ENCODE measurements at places on chromosomes 2 and 18.

GRCh38 chr2:37215250-37215649, 16.1 kb downstream of the CEBPZ start:
- DNase-seq: no peak

GRCh38 chr18:41121116-41121826, 833.8 kb upstream of the PIK3C3 start:
- DNase-seq: no peak

GRCh38 chr2:208186893-208187292, 2.9 kb downstream of the C2orf80 start:
- no peak for DNase-seq

DNA sequence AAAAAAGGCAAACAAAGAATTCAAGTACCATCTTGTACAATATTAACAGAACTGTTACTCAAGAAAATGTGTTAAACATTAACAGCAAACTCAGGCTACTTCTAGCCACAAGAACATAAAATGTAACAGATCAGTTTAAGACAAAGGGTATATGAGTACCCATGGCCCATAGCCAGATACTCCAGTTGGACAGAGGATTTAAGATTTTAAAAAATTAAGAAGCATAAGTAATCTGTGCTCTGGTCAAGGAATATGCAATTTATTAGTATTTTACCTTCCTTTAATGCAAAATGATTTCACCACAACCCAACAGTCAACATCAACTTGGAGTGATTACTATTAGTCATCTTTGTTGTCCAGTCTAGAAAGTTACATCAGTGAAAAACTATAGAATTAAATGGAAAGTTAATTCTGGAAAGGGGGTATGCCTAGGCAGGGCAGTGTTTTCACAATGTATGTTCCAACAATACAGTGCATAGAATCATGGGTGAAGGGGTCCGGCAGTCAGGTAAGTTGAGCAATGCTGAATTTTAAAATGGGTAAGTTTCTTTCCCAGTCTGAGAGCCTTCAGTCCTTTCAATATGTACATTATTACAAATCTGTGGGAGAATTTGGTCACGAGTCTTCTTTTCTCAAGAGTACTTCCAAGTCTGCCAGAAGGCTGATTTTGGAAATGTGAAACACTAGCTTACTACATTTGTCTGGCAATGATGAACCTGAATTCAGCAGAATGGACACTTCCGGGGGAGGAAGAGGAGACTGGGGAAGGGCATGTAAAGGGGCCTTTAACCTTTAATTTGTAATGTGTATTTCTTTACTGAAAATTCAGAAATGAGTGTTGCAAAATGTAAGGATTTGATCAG, 34.5 kb downstream of the SFT2D3 start:
- DNase-seq: no peak

- DNase-seq: no peak
These were observed 4.6 kb downstream of the TBC1D8 start for GRCh38 chr2:101146535-101146934.

GRCh38 chr2:151042964-151043363, 218.7 kb downstream of the RBM43 start:
- no peak for DNase-seq

GRCh38 chr18:62596145-62597005, 73.5 kb downstream of the ZCCHC2 start:
- DNase-seq: no peak

DNA sequence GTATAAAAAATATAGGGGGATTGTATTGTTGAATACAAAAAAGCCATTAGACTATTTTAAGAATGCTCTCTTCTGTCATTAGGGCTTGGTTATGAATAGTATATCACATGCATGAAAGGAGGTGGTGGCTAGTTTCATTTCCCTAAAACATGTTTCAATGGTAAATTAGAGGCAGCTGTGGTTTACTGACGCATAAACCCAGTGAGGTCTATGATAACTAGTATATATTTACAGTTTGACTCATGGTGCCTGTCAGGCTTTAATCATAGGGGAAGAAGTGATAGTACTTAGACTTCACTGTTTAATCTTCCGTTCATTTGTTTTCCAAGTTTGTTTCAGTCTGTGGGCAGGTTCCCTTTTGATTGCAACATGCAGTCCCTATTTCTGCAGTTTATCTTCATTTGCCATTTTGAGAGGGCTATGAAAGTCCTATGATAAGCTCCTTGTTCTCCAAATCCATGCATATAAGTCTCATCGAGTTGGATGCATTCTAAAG, 55.1 kb upstream of the MAP4K3 start:
- no peak for DNase-seq

DNA sequence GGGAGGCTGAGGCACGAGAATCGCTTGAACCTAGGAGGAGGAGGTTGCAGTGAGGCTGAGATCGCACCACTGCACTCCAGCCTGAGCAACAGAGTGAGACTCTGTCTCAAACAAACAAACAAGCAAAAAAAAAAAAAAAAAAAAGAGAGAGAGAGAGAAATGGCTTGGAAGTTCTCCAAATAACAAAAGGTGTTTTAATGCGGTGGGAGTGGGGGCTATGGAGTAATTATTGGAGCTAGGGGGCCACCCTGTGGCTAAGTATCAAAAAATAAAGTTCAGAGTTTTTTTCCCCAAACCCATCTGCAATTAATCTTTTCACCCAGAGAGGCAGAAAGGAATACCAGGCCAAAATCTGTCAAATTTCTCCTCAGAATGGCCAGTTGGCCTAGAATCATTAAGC, 23.0 kb upstream of the CEP68 start:
- DNase-seq: no peak

GRCh38 chr2:181857483-181857882, 34.0 kb upstream of the ITPRID2 start:
- no peak for DNase-seq

Data from stimulated activated CD8-positive, alpha-beta memory T cell treated with anti-CD3 and anti-CD28 coated beads, Interleukin-12 subunit alpha, Interleukin-12 subunit beta, amount 100 ng/mL, for 1 hour (primary cell).